ENCODE measurements at places on chromosomes 12 and 14.

DNA sequence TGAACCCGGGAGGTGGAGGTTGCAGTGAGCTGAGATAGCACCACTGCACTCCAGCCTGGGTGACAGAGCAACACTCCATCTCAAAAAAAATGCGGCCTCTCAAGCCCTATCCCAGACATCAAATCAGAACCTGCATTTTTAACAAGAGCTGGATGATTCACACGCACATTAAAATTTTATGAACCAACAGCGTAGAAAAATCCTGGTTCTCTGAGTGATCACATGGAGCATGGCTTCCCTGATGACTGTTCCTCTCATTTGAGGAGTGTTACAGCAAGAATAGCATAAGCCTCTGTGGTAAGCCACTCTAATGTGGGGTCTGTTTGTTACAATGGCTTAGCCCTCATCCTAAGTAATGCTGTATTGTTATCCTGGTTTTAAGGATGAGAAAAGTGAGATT is 163.6 kb downstream of the BRMS1L start:
- DNase-seq: no peak

DNA sequence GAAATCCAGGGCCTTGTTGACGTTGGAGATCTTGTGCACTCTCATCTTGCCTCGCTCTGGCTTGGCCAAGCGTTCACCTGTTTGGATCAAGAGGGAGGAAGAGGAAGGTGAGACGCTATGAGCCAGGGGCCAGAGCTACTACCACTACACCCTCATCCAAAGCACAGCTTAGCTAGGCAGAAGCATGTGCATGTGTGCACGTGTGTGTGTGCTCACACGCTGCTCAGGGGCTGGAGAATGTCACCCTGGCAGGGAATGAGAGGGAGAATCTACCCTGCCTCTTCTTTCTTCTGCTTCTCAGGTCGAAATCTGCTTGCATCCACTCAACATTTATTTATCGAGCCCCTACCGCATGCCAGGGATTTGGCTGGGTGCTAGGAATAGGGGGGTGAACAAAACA is 58.1 kb downstream of the ACTN1 start:
- no peak for DNase-seq

GRCh38 chr14:96197163-96197852 is 7.3 kb upstream of the BDKRB2 start:
- DNase-seq: no peak

GRCh38 chr12:132500856-132501180 is 10.9 kb downstream of the FBRSL1 start:
- no peak for DNase-seq

DNA sequence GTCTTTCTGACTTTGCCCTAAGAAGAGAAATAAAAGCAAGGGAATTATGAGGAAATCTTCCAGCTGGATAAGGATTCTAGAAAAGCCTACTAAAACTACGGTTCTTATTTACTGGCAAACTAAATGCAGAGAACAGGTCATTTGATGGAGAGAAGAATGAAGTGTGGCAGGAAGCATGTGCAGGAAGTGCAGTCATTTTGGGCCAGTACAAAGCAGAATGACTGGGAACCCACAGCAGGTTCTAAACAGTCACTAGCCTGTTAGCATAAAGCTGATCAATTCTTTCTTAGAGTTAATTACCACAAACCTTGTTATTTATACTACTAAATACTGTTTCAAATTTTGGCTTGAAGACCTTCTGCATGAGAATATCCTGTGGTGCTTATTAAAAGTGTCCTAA is 36.7 kb downstream of the CFAP54 start:
- no peak for DNase-seq

GRCh38 chr12:96578526-96579125 is 89.2 kb downstream of the CFAP54 start:
- DNase-seq: no peak

GRCh38 chr14:51328064-51328771 is 88.2 kb downstream of the TMX1 start:
- no peak for DNase-seq

GRCh38 chr12:50961708-50962107 is 9.4 kb downstream of the HIGD1C start:
- no peak for DNase-seq

DNA sequence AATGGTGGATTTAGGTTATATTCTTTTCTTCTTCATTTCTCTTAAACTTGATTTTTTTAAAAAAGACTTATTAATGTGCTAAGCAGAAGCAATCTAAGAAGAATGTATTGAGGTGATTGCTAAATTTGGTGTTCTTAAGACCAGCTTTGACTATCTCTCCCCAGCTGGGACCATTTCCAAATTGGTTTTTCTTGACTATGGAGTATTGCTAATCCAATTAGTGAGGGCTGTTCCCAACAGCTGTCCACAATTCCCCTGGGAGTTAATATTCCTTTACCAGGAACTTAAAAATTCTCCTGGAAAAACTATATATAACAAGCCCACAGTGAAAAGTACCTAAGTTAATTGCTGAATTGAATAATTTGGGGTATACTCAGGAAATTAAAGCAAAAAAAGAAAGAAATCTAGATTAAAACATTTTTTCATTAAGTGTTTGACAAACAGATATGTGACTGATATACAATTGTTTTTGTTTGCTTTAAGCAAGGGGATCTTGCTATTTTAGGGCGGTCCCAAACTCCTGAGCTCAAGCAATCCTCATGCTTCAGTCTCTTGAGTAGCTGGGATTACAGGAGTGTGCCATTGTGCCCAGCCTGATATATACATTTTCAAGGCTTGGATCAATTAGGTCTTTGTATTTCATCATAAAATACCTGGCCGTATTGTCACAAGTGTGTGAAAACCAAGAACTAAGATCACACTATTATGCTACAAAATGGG is 105.0 kb downstream of the FAR2 start:
- no peak for DNase-seq

- DNase-seq: no peak
These were observed 817 bp upstream of the MDM1 start for GRCh38 chr12:68332728-68333630.

DNA sequence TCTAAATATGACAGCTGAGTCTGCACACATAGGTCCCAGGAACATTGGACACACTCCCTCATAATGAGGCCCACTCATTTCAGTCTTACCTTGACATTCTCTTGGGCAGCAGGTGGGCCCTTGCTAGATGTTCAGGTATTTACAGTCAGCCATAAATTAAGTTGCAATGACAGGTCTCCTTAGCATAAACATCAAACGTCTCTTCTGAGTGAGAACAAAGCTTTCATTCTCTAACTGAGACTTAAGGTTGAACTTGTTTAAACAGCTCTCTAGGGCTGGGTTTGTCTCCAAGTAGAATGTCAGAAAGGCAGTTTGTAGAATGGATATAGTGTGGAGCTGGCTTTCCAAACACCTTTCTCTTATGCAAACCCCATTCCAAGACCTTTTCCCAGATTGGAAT is 10.3 kb downstream of the ACVR1B start:
- no peak for DNase-seq

DNA sequence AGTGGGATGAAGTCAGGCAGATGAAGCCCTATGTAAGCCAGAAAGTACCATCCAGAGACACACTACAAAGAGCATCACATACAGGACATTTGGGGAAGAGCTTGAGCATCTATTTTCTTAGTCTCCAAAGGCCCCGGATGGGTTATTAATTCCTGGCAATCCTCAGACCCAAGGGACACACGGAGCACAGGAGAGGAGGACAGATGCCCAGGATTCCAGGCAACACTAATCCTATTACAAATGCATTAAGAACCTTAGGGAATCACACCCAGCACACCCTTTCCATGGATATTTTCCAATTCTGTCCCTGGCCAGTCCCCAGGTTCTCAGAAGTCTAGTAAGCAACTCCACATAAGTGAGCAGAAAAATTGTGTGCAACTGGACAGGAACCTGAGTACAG is 65.9 kb downstream of the CMKLR1 start:
- DNase-seq: no peak

DNA sequence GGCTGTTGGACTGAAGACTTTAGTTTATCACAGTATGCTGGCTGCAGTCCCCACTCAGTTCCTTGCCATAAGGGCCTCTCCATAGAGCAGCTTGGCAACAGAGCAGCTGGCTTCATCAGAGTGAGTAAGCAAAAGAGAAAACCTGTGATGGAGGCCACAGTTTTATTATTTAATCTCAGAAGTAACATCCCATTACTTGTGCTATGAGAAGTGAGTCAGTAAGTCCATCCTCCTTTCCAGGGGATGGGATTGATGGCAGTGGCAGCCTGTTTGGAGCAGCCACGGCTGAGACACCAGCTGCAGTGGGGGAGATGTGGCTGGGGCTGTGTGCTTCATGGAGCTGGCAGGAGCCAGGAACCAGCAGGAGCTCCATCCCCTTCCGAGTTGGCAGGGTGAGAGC is 138.5 kb upstream of the SRRM4 start:
- DNase-seq: no peak

GRCh38 chr12:123761841-123762714 is at the start of gene DNAH10:
DNAH10 (plus strand) TSS chr12:123762301; CDS start chr12:123762337, 36 bp downstream.
- no peak for DNase-seq

DNA sequence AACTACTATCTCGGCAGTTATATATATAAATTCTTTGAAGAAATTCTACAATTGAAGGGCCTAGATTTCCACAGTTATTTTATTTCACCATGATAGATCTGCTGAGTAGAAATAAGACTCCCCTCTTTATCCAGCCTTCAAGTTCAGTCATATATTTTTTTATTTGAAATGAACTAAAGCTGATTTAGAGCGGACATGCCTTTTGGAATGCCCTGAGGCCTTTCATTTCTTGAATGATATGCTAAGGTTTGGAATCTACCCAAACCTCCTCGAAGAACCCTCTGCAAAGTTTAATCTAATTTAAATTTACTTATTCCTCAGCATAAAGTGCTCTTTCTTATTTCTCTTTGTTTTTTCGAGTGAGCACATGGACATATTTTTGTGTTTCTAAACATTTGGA is 15.1 kb downstream of the SIX1 start:
- no peak for DNase-seq

DNA sequence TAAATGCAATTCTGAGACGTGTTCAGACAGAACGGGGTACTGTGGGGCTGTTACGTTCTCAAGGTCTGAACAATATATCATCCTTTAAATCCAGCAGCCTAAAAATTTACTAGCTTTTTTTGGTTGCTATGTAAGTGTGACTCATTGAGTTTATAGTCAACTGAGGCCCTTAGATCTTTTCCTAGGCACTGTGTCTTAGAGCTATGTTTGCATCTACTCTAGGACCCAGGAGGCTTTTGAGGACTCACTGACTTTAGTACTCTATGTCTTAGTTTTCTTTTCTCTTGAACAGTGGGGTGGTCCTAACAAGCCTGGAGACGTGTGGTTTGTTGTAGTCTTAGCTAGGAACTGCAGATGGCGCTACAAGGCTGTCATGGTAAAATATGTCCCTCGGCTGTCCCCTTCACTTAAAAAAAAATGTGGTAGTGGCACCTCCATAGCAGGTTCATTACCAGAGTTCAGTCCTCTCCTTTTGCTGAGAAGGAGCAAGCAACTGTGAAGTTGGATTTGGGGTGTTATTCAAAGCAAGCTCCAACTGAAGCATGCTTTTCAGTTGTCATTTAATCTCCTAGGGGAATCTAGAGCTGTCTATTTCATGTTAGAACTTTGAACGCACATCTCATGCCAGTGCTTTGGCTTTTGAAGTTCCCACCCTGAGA is 8.7 kb upstream of the SPATS2 start:
- no peak for DNase-seq

GRCh38 chr12:12788675-12789368 is 3.4 kb downstream of the APOLD1 start:
- no peak for DNase-seq

DNA sequence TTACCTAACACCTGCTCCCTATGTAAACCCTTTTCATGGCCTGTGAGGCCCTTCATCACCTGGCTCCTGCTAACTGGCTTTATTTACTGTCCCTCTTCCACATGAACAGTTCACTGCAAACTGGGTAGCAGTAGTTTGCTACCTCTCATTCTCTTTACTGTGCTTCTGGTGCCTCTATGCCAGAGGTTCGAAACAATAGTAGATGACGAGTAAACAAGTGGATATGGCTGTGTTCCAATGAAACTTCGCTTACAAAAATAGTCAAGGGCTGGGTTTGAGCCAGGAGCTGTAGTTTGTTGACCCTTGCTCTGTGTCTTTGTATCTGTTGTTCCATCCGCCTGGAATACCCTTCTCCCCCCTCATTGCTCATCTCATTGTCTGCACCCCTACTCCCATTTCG is 233.6 kb upstream of the RMST start:
- no peak for DNase-seq

GRCh38 chr12:18153826-18154225 is 63.8 kb upstream of the RERGL start:
- DNase-seq: no peak

- DNase-seq: no peak
These were observed 68.2 kb upstream of the SLC24A4 start for GRCh38 chr14:92254786-92255185.

GRCh38 chr14:82549306-82549990 is 1015.8 kb upstream of the SEL1L start:
- DNase-seq: no peak

DNA sequence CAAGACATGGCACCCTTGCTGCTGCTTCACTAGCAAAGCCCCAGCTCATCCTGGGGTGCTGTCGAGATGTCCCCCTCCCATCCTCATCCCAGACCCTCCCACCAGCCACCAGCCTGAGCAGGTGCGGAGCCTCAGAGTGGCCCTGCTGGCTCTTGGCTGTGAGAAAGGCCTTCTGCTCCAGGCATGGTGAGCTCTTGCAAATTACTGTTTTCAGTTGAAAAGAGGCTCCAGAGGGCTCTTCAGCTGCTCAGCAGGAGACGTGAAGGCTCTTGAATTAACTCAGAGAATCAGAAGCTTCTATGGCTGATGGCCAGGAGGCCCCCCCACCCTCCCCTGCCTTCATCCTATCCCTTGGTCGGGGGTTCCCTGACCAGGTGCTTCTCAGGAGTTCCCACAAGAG is 44.1 kb downstream of the WSCD2 start:
- no peak for DNase-seq

DNA sequence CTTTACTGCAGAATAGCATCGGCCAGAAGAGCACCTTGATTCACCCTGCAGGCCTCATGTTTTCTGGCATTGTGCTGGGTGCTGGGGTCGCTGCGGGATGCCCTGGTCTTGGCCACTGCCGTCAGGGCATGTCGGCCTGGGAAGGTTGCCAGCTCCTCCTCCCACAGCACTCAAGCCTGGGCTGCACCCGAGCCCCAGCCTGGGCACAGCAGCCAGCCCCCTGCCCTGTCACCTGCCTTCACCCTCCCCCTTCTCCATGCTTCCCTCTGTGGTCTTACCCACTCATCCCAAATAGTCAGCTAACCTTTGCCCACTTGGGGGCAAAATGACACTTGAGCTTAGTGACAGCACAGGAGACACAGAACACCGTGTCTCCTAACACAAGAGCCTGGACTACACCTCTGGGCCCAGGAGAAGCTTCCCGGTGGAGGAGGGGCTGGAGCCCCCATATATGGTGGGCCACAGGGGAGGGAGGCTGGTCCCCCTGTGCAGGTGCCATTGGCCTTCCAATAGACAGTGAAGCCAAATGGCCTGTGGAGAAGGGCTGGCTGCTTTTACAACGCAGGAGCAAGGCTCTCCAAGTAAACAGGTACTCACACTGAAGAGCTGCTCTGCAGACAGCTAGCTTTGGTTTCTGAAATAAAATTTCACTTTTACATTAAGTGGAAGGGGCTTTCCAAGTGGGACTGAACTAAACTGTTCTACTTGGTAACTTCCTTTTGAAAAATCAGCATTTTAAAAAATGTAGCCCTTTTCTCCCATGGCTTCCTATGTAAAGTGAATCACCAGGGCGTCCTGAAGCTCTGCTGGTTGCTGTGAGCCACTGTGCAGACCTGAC is 51.2 kb upstream of the AMN start:
- DNase-seq: no peak

Data from stimulated activated CD8-positive, alpha-beta memory T cell treated with anti-CD3 and anti-CD28 coated beads, Interleukin-4, amount 100 ng/mL, for 1 hour (primary cell).